Gastroesophageal sphincter (tissue), 4 donors: ENCODE measurements at places on chromosomes 7 and 10. TPM values are rescaled to one million over a fixed set of nuclear protein-coding genes. Genes with fewer than 3 reads are reported as not detected.
A peak's percentile ranks its signal among the peaks of the same experiment; 100 is the strongest.

DNA sequence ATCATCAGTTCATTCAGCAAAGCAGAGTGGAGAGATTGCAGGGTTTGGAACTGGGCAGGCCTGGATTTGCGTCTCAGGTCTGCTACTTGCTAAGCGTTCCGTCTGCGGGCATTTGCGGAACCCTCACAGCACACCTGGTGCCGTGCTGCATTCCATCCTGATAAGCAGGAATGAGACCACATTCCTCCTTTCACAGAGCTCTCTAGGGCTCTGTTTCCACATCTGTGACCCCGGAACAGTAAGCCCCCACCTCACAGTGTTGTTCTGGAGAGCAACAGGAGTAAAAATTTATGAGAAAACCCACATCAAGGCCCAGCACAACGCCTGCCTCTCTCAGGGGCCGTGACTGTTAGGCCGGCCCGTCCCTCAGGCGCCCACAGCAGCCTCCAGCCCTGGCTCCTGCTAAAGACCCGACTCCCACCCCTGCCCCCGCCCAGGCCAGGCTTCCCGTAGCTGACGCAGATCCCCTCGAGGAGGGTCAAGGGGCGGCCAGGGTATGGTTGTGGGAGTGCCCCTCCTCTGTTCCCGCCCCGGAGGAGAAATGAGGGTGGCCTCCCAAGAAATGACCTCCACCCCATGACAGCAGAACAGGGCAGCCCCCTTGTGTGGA lies 128.9 kb downstream of the RGS10 start:
- ATAC-seq: no peak

DNA sequence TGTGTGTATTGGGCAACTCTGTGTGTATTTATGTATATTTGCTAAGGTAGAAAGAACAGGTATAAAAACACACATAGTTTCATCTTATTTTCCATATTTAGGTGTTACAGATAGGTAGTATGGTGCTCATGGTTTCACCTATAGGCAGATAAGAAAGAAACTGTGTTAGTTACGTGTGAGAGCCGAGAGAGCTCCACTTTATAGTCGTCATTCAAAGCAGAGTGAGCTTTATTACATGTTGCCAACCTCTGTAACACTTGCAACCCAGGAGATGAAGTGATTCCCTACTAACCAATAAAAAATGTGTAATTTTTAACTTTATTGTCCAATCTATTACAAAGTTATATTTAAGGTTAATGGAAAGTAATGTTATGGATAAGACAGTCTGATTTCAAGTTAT lies 121.3 kb downstream of the AGMO start:
- no peak for ATAC-seq

DNA sequence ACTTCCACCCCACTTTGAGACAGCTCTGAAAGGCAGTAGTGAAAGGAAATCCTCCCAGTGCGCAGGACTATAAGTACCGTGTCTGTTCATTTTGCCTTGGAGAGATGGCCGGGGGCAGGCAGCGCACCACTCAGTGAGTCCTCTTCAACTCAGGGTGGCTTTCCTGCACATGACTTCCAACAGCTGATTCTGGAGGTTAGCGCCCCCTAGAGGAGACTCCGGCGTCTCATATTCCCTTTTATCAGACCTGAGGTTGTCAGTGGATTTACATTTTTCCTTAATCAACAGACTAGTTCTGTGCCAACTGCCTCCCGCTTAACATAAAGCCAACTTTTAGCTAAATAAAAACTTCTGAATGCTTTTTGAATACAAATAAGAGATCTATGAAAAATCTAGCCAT lies 101.0 kb downstream of the HERPUD2 start:
- ATAC-seq: no peak

DNA sequence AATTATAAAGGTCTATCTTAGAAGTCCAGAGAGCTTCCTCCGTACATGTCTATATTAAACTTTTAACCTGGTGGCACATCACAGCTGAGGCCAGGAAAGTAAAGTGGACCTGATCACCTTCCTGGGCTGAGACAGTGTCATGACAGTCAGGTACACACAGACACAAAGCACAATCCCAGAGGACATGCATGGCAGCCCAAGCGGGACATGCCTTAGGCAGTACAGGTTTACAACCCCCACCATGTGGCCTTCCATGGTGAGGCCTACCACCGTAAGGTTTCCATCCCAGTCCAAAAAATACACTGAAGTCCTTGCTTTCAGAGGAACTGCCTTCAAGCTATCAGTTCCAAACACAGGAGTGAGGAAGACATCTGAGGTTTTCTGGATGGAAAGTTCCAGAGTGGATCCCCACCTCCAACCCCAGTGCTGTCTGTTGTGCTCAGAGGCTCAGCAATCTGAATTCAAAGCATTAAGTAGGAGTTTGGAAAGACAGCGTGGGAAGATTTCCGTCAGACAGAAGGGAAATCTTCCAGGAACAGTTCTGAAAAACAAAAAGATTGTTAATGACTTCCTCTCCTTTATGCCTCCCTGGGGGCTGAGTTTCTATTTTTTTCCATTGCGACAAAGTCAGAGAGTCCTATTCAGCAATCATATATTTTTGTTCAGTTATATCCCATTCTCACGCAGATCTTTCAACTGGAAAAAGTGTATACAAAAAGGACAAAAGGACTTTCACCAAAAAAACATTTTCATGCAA lies 20.1 kb downstream of the IFIT3 start:
- ATAC-seq: no peak

SPDYE2 gene
- not detected for total RNA-seq

C10orf71 gene
- total RNA-seq: not detected

- no peak for ATAC-seq
Observed at GRCh38 chr7:8442814-8443304, 9.4 kb downstream of the NXPH1 start.

SLC35G1 gene
- 5.5 TPM for total RNA-seq

EGFR gene
- total RNA-seq: 106 TPM

GRCh38 chr10:4301291-4302045 lies 516.5 kb upstream of the KLF6 start:
- no peak for ATAC-seq

DNA sequence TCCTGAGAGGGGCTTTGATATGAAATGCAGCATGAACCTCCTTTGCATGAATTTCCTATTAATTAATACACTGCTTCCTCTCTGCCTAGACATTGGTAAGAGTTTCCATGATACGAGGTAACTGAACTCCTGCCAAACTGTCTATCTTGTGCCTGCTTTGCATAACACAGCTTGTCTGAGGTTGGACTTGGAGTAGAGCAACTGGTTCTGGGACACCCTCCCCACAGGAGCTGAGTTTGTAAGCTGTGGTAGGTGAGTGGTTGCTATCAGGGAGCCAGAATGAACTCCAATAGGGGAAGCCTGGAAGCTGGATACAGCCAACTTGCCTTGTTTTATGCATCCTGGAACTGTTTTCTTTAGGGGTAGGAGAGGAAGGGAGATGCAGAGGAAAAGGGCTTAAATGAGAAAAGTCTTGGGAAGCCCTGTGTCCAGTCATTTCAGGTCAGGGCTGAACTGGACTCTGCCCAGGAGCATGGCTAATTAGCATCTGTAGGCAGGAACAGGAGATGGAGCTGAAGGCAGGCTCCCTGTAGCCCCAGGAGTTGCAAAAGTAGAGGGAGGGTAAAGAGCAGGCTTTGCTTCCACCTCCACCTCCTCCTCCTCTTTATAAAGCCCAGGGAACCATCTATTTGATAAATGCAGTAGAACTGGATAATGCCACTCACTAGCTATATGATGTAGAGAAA lies 73.2 kb upstream of the GPR158 start:
- no peak for ATAC-seq

GRCh38 chr10:4532467-4532866 lies 293.5 kb upstream of the AKR1E2 start:
- ATAC-seq: peak; percentile 48

- no peak for ATAC-seq
Observed at GRCh38 chr10:62268027-62268398, 631 bp downstream of the RTKN2 start.

DNA sequence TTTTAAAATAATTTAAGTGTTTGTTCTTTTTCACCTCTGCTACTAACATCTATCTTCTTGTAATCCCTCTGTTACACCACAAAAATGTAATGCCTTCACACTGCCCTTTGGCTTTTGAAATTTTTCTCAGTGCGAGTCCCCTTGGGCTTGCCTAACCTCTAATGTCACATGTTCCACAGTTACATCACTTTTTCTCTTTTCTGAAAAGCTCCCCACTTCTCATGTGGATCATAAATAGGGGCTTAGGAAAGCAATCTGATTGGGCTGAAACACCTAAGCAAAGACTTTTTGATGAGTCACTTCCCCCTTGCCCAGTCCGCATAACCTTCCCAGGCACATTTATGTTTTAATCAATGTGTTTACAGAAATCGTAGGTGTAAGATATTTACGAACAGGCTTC lies 288.2 kb downstream of the IPMK start:
- ATAC-seq: no peak

FAM241B gene
- 0.81 TPM for total RNA-seq

CCNY gene
- 106 TPM for total RNA-seq

GRCh38 chr7:155699180-155699579 lies 54.7 kb downstream of the RBM33 start:
- ATAC-seq: no peak

DNA sequence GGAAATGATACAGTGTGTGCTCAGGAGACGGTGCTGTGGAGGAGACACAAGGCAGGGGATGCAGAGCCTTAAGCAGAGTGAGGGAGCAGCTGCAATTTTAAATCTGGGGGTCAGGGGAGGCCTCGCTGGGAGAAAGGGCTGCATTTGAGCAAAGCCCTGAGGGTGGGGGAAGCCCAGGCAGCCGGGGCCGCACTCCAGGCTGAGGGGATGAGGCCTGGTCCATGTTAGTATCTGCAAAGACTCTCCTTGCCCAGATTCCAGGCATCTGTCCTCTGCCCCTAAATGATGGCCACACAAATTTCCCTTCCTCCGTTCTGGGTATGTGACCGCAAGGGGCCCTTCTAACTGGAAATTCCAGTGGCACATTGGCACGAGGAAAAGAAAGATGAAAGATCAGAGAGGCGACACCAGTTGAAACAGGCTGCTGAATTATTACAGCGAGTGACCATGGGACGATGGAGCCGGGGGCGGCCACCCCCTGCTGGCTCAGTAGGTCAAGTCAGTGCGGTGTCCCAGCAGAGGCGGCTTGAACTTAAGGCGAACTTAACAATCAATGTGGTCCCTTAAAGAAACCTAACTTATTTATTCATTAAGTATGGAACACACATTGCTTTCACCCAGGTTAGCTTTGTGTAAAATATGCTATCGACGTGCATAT lies 62.3 kb upstream of the KAT6B start:
- no peak for ATAC-seq

DNA sequence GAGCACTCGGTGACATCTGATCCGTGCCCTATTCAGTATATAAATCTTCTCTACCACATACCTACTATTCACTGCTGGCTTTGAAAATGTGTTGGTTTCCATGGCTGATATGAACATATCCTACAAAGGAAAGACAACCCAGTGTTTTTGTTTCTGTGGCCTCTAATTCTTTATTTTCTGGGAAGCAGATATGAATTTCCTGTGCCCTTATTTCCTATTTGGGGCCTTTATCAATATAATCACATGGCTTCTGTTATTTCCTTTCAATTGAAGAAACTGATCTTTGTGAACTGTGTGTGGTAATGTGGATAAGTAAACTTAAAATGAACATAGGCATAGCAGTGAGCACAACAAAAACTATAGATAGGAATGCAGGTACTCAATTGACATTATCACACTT lies 10.6 kb downstream of the CCNJ start:
- no peak for ATAC-seq

GRCh38 chr10:125095228-125095627 lies 65.1 kb downstream of the CTBP2 start:
- ATAC-seq: no peak

DNA sequence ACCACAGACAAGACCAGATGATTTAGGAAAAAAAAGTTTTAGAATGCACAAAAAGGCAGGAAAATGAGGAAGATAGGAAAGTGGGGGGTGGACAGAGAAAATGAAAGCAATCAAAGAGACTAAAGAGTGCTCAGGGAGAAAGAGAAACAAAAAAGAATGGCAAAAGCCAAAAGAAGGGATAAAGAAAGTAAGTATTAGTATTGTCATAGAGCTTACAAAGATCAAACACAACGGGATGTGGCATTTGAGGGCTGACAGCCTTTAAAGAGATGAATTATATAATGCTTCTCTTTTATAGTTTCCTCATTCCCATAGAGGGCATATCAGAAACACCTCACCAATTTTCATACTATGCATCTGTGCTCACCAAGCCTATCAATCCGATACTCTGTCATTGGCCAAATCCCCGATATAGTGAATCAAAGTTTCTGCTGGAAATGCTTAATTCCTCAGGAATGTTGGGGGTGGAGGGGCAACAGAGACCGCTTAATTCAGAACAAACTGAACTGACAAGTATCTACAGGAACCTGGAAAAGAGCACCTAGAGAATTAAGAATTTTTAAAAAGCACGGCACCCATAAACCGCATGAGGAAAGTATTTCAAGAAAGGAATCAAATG lies 2.7 kb downstream of the COG5 start:
- ATAC-seq: no peak

DNA sequence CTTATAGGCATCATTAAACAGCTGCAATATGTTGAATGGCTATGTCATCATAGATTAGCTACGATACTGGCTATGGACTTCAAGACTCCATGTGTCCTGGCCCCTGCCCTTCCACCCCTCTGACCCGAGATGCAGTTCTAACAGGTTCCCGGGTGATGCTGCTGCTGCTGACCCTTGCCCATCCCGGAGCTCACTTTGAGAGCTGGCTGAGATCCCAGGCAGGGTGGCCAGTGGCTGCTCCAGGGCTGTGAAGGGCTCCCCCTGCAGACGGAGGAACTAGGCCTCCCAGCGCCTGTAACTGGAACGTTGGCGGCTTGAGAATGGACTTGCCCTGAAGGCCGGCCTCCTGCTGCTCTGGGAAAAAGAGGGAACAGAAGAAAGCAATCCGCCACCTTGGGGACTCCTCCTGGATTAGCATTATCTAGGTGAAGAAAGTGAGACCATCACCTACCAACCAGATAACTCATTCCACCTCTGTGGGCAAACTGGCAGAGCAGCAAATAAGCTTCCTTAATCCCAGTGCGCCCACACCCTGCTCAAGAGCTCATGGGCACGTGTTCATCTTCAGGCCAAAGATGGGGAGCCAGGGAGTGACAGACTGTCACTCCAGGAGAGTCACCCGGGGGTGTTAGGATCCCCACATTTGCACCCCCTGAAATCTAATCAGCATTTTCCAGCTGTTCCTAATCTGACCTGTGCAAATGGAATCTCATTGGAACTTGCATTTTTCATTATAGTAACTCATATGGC lies 56.8 kb downstream of the PARP12 start:
- no peak for ATAC-seq

- no peak for ATAC-seq
Observed at GRCh38 chr10:112744181-112745096, 205.6 kb upstream of the TCF7L2 start.

RTKN2 gene
- not detected for total RNA-seq

- no peak for ATAC-seq
Observed at GRCh38 chr10:78301891-78302738, 268.5 kb downstream of the RPS24 start.

PDE6C gene
- not detected for total RNA-seq

ACSM6 gene
- total RNA-seq: 1.2 TPM

DNA sequence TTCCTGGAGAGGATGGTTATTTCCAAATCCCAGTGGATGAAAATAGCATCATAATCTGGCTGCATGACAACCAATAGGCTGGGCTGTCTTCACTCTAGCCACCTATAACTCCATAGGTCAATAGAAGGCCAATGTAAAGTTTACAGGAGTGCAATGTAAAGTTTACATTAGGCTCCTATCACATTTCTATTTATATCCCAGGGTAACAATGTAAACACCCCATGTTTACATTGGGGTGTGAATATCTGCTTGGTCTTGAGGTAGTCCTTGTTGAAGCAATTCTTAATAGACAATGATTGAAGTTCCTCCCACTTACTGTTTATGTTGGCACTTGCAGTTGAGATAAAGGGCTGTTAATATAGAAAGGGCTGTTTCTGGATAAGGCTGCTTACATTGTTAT lies 21.5 kb downstream of the CH25H start:
- no peak for ATAC-seq

GRCh38 chr7:26714006-26714405 lies 150.4 kb downstream of the SKAP2 start:
- no peak for ATAC-seq
